ENCODE measurements at places on chromosomes 2 and 18.

DNA sequence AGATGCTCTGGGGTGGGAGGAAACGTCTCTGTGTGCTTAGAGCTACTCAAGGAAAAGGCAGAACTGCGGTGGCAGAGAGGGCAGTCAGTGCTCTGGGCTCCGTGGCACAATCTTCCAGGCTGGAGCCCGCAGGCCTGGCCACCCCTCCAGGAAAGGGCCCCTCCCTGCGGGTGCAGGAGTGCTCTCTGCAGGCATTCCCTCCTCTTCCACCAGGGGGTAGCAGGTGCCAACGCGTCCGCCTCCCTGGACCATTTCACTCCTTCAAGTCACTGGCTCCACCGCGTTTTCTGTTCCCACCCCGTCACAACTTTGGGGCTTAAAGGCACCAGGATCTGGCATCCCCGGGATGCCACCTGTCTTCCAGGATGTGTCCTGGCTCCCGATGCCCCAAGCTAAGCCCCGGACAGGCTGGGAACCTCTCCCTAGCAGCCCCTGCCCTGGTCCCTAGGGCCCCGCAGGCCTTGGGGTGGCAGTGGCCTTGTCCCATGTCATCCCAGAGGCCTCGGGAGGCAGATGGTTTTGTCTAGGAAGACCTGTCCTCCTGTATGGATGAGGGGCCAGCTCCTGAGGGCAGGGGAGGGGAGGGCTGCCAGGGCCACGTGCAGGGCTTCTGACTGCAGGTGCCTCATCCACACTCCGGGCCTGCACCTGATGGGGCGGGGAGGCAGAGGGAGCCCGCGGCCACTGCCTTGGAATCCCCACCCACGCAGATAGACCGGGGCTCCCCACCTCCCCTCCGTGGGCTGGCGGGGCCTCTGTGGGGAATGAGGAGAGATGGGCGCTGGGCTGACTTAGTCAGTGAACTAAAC lies 26.4 kb downstream of the KCNIP3 start:
- ATAC-seq: no peak

DNA sequence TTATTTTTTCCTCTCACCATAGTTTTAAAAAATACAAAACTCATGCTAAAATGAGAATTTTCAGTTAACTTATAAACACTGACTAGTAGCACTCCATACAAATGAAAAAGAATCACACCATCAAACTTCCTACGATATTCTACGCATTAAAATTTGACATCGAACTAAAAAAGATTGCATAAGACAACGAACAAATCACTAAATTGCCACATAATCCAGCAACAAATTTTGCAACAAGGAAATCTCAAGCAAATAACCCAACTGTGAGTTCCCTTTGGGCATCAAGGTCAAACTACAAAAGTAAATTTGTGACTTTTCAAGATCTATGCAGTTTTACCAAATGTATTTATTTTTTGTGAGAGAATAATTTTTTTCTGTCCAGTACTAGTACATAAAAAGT lies 1.5 kb downstream of the MAP3K2 start:
- no peak for ATAC-seq

GRCh38 chr2:130963196-130963848 lies 126.6 kb downstream of the ARHGEF4 start:
- no peak for ATAC-seq

DNA sequence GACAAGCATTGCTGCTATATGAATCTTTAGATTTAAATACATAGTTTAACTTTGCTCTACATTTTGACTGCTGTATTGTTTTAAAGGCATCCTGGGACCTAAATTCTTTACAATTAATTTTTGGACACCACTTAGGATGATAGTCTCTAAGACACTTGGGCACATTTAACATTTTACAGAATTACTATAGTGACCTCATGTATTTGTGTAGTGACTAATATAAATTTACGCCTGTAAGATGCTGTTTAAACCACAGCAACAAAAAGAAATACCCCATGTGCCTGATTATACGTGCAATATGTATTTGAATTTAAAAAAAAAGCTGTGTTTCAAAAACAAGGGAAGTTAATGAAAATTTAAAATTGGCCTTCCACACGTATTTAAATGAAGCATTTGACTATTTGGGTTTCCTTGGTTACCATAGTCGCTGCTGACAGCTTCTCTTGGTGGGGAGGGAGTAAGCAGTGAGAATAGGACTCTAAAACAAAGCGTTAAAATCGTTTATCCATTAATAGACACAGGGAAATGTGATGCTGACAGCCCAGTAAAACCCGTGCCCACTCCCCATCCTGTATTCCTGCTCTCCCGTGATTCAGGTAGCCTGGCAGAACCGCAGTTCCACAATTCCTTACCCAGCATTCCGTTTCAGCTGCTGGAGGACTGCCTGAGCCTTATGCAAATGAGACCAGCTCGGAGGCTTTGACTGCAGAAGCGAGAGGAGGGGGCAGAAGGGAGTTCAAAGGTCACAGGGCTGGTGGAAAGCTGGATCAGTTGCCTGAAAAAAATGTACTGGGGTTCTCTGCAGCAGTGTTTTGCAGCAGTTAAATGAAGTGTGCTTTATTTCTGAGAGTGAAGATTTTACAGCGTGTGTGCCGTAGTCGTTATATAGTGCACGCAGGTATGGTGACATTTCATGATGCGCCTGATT lies 104.3 kb downstream of the CSRNP3 start:
- no peak for ATAC-seq

DNA sequence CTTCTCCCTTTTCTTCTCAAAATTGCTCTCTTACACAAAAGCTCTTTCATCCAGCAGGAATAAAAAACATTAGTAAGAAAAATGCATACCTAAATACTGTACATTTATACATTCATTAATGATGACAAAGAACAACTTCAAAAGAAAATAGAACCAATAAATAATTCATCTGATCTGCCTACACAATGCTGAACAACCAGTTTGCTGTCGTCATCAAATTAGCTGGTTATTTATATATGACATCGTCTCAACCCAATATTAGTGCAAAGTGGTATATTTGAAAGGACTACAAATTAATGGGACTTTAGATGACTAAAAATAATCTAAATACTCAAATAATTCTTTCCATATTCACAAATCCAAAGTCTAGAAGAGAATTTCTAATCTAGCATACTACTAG lies 24.8 kb upstream of the VIT start:
- ATAC-seq: no peak

DNA sequence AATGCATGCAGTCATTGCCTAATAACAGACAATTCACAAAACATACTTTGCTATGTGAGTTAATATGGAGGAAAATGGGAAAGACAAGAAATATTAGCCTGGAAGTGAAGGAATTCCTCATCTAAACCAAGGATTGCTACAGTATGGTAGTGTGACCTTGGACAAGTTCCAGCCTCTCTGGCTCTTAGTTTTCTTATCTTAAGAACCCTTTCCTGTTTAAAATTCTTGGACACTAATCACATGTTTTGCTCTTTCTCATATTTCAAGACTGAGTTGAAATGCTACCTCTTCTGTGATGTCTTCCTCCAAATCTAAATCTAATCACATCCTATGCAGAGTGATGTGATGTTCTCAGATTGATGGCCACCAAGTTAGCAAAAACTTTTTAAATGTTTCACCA lies 20.8 kb upstream of the ADAM23 start:
- no peak for ATAC-seq

DNA sequence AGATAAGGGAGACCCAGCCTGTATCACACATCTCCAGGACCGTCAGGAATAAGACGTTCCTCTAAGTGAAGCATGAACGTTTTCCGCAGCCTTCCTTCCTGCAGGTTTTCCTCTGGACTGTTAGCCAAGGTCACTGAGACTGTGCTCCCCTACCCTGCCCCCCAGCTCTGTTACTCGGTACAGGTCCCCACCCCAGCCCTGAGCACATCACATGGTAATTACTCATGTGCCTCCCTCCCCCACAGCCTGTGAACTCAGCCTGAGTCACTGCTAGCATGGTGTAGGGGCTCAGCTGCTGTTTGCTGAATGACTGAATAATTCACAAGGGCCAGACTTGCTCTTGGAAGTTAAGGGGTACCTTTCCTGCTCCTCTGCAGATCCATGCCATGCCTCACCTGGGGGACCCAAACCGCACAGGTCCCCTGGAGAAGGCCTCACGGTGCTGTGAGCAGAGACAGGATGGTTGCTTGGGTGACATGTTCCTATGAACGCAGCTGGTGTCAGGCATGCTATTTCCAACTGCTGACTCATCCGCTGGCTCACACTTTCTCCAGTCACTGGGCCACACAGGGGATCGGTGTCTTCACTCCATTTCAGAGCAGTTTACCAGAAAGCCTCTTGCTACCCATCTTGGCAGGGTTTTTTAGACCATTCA lies 88.2 kb downstream of the PLB1 start:
- peak; percentile 96 for ATAC-seq

DNA sequence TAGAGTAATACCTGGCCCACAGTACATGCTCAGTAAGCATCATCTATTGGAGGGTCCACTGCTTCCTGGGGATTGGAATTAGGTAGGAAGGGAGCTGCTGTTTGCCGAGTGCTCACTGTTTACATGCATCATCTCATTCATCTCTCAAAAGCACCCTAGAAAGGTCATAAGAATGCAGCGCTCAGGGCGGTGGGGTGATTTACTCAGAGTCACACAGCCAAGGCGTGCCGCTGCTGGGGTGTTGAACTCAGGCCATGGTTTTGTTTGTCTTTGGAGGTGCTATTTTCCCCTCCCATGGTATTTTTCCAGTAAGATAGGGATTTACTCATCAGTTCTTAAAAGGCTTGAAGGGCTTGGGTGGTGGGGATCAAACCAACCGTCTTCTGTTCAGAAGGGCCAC lies 227.5 kb downstream of the LDLRAD4 start:
- peak; percentile 2 for ATAC-seq

GRCh38 chr2:132568656-132569055 lies 101.3 kb downstream of the LYPD1 start:
- ATAC-seq: no peak

- ATAC-seq: peak; percentile 38
These were observed 21.7 kb upstream of the EFHD1 start for GRCh38 chr2:232611559-232612218.

GRCh38 chr2:98540536-98540935 lies 67.8 kb downstream of the COA5 start:
- no peak for ATAC-seq

- ATAC-seq: no peak
These were observed 153.8 kb downstream of the PIEZO2 start for GRCh38 chr18:10995550-10995949.

DNA sequence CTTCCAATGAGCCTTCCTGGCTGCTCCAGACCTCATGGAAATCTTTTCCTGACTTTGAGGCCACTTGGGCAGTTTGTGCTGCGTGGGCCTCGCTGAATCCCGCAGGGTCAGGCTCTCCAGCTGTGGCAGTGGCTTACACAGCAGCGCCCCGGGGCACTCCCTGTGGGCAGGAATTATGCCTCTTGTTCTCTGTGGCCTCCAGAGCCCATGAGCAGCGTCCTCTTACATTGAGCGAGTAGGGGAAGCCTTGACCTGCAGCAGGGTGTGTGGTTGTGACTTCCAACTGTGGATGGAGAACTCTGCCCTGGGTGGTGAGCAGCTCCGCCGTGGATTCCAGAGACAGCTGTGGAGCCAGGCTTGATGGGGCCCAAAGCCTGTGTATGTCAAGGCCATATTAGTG lies 180.8 kb downstream of the GLI2 start:
- ATAC-seq: no peak

- ATAC-seq: no peak
These were observed 77.2 kb downstream of the EFEMP1 start for GRCh38 chr2:55846426-55846825.

DNA sequence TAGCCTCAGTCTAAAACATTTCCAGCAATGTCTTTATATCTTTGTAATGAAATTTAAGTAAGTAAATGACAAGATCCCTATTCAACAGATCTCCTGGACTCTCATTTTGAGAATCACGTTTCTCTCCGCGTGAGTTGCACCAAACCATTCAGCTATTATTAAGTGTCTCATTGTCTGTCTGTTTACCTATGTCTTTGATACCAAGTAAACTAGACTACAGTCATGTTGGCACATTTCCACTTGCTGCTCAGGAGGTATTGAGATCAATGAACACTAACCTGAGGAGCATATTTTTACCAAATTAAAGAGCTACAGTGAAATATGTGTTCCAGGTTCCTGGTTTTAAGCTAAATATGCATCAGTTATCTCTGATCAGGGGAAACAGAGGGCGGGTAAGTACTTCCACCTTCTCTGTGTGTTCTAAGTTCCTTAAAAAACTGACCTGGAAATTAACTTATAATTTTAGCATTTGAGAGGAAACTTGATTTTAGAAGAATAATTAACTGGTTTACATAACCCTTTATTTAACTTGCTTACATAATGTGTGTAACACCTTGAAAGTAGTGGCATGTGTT lies 125.8 kb downstream of the OSBPL6 start:
- ATAC-seq: no peak

DNA sequence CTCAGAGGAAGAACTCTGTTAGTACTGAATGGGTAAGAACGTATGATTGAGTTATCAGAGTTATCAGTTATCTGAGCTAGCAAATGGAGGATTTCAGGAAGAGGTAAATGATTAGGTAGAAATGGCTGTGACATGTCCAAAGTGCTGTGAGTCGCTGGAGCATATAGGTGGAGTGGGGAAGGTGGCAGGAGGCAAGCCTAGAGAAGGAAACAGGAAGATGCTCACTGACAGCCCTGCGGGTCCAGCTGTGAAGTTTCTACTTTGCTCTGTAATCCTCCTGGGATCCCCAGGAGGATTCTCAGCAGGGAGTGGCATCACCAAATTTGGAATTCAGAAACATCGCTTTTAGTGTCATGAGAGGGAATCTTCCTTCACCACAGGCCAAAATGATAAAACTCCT lies 52.0 kb downstream of the GYPC start:
- ATAC-seq: no peak

- ATAC-seq: peak; percentile 48
These were observed 39.7 kb downstream of the DHX57 start for GRCh38 chr2:38835990-38836389.

DNA sequence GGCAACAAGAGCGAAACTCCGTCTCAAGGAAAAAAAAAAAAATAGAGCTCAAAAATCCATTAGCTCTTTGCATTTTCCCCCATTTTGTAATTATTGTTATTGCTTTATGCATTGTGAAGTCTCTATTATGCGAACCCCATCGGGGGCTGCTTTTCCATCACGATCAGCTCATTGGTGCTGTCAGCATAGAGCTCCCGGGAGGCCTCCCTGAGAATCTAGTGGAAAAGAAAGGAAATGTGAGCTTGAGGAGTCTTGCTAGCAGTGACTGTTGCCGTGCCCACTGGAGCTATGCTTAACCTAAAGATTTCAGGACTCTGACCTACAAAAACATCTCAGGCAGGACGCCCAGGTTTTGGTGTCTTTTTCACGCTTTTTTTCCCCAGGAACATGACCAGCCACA lies 102.6 kb upstream of the NDUFV2 start:
- no peak for ATAC-seq

GRCh38 chr2:207782238-207783030 lies 12.7 kb upstream of the FZD5 start:
- ATAC-seq: no peak

GRCh38 chr18:46062781-46063180 lies 9.3 kb downstream of the PSTPIP2 start:
- ATAC-seq: no peak

GRCh38 chr2:27019931-27020855 lies 12.6 kb upstream of the TMEM214 start:
- no peak for ATAC-seq

All from activated CD4-positive, CD25-positive, alpha-beta regulatory T cell treated with anti-CD3 and anti-CD28 coated beads, Interleukin-2, amount 50 U/mL, for 24 hours (primary cell).